Caudate nucleus (tissue), 63 donors: ENCODE measurements at places on chromosomes 2 and 18.

- DNase-seq: no peak
Observed at GRCh38 chr2:122328816-122329215, 573.4 kb downstream of the TSN start.

GRCh38 chr18:76569644-76570419 lies 74.8 kb upstream of the ZNF516 start:
- no peak for DNase-seq

- DNase-seq: no peak
Observed at GRCh38 chr18:24238387-24238786, 99.5 kb downstream of the CABYR start.

- no peak for DNase-seq
Observed at GRCh38 chr2:24365826-24366225, 5.5 kb upstream of the ITSN2 start.

DNA sequence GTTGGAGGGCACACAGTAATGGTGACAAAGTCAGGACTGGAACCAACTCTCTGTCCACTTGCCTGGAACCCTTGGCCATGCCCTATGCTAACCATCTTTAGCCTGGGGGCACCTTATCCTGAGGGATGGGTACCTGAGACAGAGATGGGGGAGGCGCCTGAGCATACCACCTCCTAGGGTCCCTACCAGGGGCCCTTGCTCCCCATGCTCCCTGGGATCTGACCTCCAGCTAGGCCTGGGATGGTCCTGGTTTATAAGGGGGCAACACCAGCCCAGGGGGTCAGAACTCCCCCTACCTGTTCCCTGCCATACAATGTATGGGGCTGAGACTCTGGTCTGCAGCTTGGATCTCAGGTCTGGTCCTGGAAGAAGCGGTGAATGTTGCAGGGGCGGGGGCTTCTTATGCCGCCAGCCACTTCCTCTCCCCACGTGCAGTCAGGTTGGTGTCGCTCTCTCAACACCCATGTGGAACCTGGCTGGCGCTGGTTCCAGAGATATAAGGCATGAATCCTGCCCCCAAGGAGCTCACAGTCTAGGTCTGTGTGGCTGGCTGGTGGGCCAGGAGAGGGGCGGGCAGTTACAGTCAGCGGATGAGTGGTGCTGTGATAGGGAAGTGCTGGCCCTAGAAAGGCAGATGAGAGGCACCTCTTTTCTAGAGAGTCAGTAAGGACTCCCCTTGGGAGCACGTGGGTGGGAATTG lies 3.8 kb upstream of the TOGARAM2 start:
- no peak for DNase-seq

GRCh38 chr2:33494155-33494779 lies 17.8 kb downstream of the RASGRP3 start:
- no peak for DNase-seq

- DNase-seq: no peak
Observed at GRCh38 chr2:112486895-112487294, 4.9 kb downstream of the TTL start.

- peak; percentile 8 for DNase-seq
Observed at GRCh38 chr2:10009811-10010781, 33.3 kb upstream of the KLF11 start.

DNA sequence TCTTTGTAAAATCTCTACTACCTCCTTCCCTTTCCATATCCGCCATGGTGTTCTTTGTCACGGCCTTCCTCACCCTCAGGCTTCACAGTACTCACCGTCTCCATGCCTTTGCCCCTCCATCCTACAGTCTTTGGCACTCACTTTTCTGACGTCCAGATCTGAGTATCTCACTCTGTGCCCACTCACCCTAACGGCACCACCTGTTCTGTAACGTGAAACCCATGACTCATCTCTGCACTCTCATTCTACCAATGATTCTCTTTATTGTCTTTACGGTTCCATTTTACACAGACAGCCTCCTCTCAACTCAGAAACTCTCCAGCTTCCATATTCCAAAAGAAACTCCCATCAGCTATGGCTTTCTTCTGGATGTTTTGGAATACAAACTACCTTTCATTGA lies 56.7 kb downstream of the NETO1 start:
- DNase-seq: no peak

- no peak for DNase-seq
Observed at GRCh38 chr18:74282755-74283554, 8.8 kb downstream of the CYB5A start.
